ENCODE measurements at places on chromosomes 16 and 17.

DNA sequence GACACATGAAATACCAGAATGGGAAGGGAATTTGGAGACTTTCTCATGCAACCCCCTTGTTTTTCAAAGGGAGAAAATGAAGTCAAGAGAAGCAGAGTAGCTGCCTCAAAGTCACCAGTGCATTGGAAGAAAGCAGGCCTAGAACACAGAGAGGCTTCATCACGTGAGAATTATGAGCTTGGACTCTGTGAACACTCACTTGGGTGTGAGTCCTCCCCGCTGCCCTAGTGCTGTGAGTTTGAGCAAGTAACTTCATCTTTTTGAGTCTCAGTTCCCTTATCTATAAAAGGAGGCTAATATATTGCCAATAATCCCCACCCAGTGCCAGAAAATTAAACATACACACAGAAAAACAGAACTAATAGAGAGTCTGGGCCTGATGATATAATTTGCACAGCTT lies 315.8 kb downstream of the XYLT1 start:
- H3K36me3 ChIP-seq = no peaks in the 10 kb centered on the region
- DNase-seq = no peak
- no peak overlapping the region for H3K4me3 ChIP-seq

DNA sequence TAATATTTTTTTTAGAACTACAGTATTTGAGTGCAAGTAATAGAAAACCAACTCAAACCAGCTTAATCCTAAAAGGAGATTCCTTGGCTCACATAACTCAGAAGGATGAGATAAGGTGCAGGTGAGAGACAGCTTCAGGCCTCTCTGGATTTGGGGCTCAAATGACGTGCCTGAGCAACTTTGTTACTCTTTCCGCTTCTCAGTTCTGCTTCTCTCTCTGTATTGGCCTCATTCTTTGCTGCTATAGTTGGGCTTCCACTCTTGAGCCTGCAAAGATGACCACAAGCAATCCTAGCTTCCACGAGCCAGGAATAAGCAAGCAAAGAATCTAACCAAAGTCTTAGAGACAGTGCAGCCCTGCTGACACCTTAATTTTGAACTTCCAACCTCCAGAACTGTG lies 45.0 kb upstream of the NLK start:
- no peak overlapping the region for H3K27ac ChIP-seq
- H3K4me1 ChIP-seq = peaks cover 14% of the 10 kb centered on the region
- no peaks in the 10 kb centered on the region for H3K36me3 ChIP-seq
- no peak for DNase-seq
- H3K4me3 ChIP-seq = no peak overlapping the region

GRCh38 chr17:43118679-43119615 lies 6.2 kb downstream of the BRCA1 start:
- no peak for DNase-seq
- no peak overlapping the region for H3K27ac ChIP-seq
- no peaks in the 10 kb centered on the region for H3K27me3 ChIP-seq
- no peak overlapping the region for H3K4me3 ChIP-seq

- peaks cover 16% of the 10 kb centered on the region for H3K4me1 ChIP-seq
- H3K27me3 ChIP-seq = no peaks in the 10 kb centered on the region
- no peak overlapping the region for H3K4me3 ChIP-seq
- DNase-seq = peak; percentile 72
- no peaks in the 10 kb centered on the region for H3K36me3 ChIP-seq
- H3K27ac ChIP-seq = no peak overlapping the region
Measured at GRCh38 chr16:82603784-82604411, 22.9 kb upstream of the CDH13 start.

DNA sequence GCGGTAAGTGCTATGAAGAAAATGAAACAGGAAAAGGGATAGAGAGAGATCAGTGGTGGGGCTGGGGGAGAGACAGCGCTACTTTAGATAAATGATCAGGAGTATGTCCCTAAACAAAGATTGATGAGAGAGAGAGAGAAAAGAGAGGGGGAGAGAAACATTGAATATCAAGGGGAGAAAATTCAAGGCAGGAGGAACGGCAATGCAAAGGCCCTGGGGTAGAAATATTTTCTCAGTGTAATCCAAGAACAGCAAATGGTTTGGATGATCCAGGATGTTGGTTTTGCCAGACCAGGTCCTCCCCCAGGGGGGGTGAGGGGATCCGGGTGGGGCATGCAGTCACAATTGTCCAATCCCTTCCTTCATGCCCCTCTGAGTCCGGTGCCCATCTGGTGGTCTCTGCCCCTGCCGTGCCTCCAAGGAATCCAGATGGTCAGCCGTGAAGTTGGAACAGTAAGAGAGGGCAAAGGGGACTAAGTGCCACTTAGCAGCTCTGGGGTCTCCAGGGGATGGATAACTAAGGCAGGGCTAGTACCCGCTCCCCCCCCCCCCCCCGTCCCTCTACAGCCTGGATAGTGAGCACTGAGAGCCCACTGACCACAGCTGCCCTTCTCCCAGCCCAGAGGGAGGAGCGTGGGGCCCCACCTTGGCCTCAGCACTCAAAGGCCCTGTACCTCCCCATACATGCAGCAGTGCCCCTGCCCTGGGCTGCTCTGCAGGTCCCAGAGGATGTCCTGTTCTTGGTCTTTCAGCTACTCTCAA lies 43.7 kb downstream of the TMEM132E start:
- H3K4me1 ChIP-seq = peaks cover 22% of the 10 kb centered on the region

GRCh38 chr17:29777663-29778062 lies 152.4 kb downstream of the SSH2 start:
- H3K4me1 ChIP-seq = no peaks in the 10 kb centered on the region
- no peaks in the 10 kb centered on the region for H3K36me3 ChIP-seq
- DNase-seq = no peak
- H3K27me3 ChIP-seq = no peaks in the 10 kb centered on the region

DNA sequence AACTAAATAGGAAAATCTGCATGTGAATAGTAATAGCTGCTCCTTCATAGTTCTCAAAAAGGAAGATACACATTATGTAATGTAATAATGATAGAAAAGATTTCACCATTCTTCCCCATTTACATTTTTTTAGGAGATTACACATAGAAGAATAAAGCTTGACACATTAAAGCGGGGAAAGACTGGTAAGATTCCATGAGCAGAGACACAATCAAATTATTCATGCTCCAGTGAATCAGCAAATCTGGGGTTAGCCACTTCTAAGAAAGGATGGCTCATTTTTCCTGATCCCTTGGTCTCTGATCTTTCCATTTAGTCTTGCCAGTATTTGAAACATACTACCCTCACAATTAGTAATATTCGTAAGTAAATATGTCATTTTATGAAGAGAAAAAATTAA lies 81.9 kb downstream of the CA4 start:
- H3K4me3 ChIP-seq = no peak overlapping the region
- DNase-seq = peak; percentile 68
- H3K4me1 ChIP-seq = peaks cover 11% of the 10 kb centered on the region
- no peaks in the 10 kb centered on the region for H3K36me3 ChIP-seq

GRCh38 chr17:73316919-73317505 lies 5.2 kb upstream of the CDC42EP4 start:
- H3K36me3 ChIP-seq = no peaks in the 10 kb centered on the region
- DNase-seq = peak; percentile 32
- H3K27me3 ChIP-seq = peaks cover 14% of the 10 kb centered on the region

DNA sequence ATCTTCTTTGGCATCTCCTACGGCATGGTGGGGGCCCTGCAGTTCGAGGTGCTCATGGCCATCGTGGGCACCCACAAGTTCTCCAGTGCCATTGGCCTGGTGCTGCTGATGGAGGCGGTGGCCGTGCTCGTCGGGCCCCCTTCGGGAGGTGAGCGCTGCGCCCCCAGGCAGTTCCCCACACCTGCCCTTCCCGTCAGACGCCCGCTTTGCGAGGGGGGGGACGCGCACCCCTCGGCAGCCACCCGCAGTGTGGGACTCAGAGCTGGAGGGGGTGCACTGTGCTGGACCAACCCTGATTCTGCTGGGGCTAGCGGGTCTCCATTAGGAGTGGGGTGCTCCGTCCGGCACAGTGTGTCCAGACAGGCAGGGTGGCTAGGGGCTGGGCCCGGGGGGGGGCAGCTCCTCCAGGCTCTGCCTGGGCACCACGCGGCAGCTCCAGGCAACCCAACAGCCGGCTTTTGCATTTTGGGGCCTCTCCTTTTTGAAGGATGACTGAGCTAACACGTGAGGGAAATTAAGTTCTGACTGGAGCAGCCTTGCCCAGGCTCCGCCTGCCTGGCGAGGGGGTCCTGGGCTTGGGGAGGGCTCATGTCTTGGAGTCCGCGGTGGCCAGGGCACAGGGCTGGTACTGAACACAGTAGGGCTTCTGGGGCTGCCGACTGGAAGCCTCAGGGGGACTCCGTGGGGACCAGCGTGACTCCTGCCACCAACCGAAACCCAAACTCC lies 9.1 kb downstream of the SLC16A3 start:
- H3K27ac ChIP-seq = no peak overlapping the region
- no peak for DNase-seq
- no peaks in the 10 kb centered on the region for H3K36me3 ChIP-seq
- H3K4me1 ChIP-seq = peaks cover 16% of the 10 kb centered on the region
- no peaks in the 10 kb centered on the region for H3K27me3 ChIP-seq

DNA sequence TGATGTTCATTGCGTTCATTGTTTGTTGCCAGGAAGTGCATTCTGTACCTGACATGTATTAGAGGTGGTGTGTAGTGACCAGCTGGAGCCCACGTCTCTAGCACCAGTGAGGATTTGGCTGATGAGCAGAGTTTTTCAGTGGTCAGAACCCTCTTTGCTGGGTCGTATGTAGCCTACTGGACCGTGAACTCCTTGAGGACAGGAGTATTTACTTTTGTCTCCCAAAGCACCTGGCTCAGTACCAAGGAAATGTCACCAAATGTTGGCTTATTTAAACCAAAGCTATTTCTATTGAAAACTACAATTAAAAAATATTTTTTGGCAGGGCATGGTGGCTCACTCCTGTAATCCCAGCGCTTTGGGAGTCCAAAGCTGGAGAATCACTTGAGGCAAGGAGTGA lies 262.7 kb downstream of the SNX29 start:
- no peak overlapping the region for H3K27ac ChIP-seq
- no peak overlapping the region for H3K4me3 ChIP-seq
- DNase-seq = no peak
- no peaks in the 10 kb centered on the region for H3K27me3 ChIP-seq

DNA sequence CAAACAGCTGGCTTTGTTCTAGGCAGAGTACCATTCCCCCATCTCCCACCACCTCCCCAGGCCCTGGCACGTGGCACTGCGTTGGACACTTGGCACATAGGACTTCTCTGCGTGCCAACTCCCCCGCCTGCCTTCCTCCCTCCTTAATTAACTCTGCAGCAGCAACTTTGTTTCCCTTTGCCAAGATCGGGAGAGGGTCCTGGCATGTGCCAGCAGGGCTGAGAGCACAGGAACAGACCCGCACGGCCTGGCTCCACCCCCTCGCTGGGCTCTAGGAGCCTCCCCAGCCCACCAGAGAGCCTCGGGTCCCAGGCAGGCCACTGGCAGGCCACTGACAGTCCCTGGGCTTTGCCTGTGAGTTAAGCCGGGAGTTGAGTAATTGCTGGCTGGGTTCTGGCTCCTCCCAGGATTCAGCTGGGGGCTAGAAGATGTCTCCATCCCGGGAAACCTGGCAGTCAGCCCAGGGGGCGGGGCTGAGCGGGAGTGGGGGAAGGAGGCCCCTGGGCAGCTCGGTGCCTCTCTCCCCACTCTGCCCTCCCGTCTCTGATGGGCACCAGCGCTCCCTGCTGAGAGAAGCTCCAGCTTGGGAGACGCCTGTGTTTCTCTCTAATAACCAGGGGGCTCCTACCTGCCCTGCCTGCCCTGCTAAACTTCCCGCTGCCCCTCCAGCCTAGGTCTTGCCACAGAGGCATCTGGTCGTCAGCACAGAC lies 224.0 kb upstream of the TNRC6C start:
- H3K4me3 ChIP-seq = no peak overlapping the region
- peaks cover 6% of the 10 kb centered on the region for H3K27me3 ChIP-seq
- peaks cover 56% of the 10 kb centered on the region for H3K4me1 ChIP-seq
- H3K27ac ChIP-seq = peak overlapping the region; percentile 22
- DNase-seq = peak; percentile 76
- H3K36me3 ChIP-seq = peaks cover 10% of the 10 kb centered on the region

Data from neural progenitor cell (in vitro differentiated cells).